Neural progenitor cell (in vitro differentiated cells): ENCODE measurements at places on chromosomes 5 and 9.
A peak's percentile ranks its signal among the peaks of the same experiment; 100 is the strongest.

DNA sequence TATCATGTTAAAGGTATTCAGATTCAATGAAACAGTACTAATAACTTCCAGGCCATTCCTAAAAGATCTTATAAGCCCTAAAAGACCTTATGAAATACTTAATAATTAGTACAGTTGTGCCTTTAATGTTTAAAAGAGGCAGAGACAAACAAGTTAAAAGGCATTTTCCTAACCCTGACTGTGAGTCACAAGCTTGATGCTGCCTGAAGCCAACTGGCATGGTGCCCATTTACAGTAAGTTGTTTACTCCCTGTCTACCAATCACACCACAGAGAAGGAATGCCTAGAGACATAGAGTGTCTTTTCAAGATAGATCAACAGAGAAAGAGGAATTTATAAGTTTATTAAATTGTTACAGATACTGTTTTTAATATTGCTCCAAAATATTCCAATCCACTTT is 47.8 kb downstream of the NR3C1 start:
- no peaks in the 10 kb centered on the region for H3K27me3 ChIP-seq
- H3K27ac ChIP-seq = no peak overlapping the region
- H3K36me3 ChIP-seq = no peaks in the 10 kb centered on the region
- DNase-seq = no peak
- no peaks in the 10 kb centered on the region for H3K4me1 ChIP-seq

GRCh38 chr9:136525841-136526499 is 19.9 kb downstream of the NOTCH1 start:
- H3K27me3 ChIP-seq = no peaks in the 10 kb centered on the region
- no peaks in the 10 kb centered on the region for H3K36me3 ChIP-seq
- peak; percentile 79 for DNase-seq
- peak overlapping the region; percentile 78 for H3K27ac ChIP-seq
- peaks cover 43% of the 10 kb centered on the region for H3K4me1 ChIP-seq

- H3K4me3 ChIP-seq = no peak overlapping the region
- H3K4me1 ChIP-seq = peaks cover 9% of the 10 kb centered on the region
- no peak overlapping the region for H3K27ac ChIP-seq
- H3K36me3 ChIP-seq = no peaks in the 10 kb centered on the region
- no peaks in the 10 kb centered on the region for H3K27me3 ChIP-seq
These were observed 994.8 kb upstream of the WWC1 start for GRCh38 chr5:167296661-167297060.

DNA sequence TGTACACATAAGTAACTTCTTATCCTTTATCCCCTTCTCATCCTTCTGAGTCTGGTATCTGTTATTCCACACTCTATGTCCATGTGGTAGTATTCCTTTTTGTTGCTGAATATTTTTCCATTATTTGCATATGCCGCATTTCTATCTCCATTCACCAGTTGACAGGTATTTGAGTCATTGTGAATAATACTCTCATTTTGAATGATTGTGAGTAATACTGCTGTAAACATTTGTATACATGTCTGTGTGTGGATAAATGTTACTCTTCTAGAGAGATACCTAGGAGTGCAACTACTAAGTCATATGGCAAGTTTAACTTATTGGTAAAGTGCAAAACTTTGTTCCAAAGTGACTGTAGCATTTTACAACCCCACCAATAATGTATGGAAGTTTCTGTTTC is 15.6 kb downstream of the RIC1 start:
- DNase-seq = no peak
- no peaks in the 10 kb centered on the region for H3K4me1 ChIP-seq
- H3K36me3 ChIP-seq = no peaks in the 10 kb centered on the region
- H3K27ac ChIP-seq = no peak overlapping the region

DNA sequence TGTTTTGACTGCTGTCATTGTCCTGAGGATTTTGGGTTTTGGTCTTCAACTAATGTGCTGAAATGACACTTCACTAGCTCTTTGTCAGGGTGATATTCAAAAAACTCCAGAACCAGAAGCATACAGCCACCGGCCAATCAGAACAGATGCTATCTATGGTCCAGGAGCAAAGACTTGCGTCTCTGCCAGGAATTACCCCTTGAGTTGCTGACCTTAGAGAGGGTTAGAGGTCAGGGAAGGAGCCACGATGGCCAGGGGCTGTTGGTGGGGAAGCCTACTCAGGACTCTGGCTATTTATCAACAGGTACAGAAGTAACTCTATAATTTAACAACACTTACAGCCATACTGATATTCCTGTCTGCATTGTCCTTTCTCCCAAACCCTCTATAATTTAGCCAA is 356.8 kb downstream of the EFNA5 start:
- no peaks in the 10 kb centered on the region for H3K36me3 ChIP-seq
- no peak overlapping the region for H3K27ac ChIP-seq
- peaks cover 7% of the 10 kb centered on the region for H3K4me1 ChIP-seq
- no peaks in the 10 kb centered on the region for H3K27me3 ChIP-seq
- no peak for DNase-seq
- H3K4me3 ChIP-seq = no peak overlapping the region

DNA sequence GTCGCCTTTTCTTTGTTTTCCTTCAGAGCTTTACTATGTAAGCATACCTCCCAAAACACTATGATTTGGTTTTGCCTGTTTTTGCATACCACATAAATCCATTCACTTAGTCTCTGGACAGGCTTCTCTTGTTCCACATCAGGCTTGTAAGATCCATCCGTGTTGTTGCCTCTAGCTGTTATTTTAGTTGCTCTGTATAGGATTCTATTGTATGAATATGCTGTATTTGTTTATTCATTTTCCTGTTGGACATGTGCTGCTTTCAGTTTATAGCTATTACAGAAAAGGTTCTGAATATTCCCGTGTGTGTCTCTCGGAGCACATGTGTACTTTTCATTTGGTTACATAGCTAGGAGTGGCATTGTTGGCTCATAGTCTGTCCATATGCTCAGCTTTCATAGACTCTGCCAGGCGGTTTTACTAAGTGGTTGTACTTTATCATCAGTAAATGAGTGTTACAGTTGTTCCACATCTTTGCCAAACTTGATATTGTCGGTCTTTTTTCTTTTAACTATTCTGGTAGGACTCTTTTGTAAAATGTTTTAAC is 41.8 kb downstream of the NUP214 start:
- no peaks in the 10 kb centered on the region for H3K4me1 ChIP-seq
- no peak for DNase-seq
- peaks cover 23% of the 10 kb centered on the region for H3K36me3 ChIP-seq
- H3K4me3 ChIP-seq = no peak overlapping the region
- H3K27me3 ChIP-seq = no peaks in the 10 kb centered on the region

GRCh38 chr5:103117471-103117991 is 2.4 kb downstream of the GIN1 start:
- DNase-seq = no peak
- H3K4me3 ChIP-seq = no peak overlapping the region
- no peaks in the 10 kb centered on the region for H3K36me3 ChIP-seq

DNA sequence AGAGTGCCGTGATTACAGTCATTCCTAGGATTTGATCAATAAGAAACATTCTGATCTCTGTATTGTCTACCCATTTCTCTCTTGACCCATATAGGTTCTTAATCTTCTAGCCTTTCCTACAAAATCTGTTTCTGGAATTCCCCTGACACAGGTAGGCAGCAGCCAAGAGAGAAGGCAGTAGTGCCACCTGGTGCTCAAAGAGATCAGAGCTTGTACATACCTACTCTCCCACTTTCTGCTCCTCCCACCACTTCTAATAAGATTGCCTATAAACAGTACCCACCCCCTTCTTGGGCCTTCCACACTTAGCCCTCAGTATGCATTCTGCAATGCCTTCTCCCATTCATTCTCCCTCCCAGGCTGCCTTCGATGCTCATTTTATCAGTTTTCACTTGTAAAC is 117.4 kb upstream of the RORB start:
- no peak overlapping the region for H3K27ac ChIP-seq
- no peaks in the 10 kb centered on the region for H3K36me3 ChIP-seq
- H3K27me3 ChIP-seq = no peaks in the 10 kb centered on the region
- peaks cover 3% of the 10 kb centered on the region for H3K4me1 ChIP-seq
- peak; percentile 70 for DNase-seq

- DNase-seq = no peak
- no peaks in the 10 kb centered on the region for H3K4me1 ChIP-seq
- no peak overlapping the region for H3K27ac ChIP-seq
- no peaks in the 10 kb centered on the region for H3K27me3 ChIP-seq
- no peaks in the 10 kb centered on the region for H3K36me3 ChIP-seq
- no peak overlapping the region for H3K4me3 ChIP-seq
These were observed 128.9 kb upstream of the SPEF2 start for GRCh38 chr5:35488791-35489190.
